ENCODE measurements at places on chromosomes 12 and 14. TPM values are rescaled to one million over a fixed set of nuclear protein-coding genes. Genes with fewer than 3 reads are reported as not detected.
A peak's percentile ranks its signal among the peaks of the same experiment; 100 is the strongest.

GRCh38 chr12:53561590-53561953 is 54.3 kb upstream of the NPFF start:
- no peak for DNase-seq

GRCh38 chr12:14810167-14810952 is 3.6 kb downstream of the SMCO3 start:
- no peak for DNase-seq

- no peak for DNase-seq
These were observed 32.0 kb downstream of the KICS2 start for GRCh38 chr12:64190140-64190539.

DNA sequence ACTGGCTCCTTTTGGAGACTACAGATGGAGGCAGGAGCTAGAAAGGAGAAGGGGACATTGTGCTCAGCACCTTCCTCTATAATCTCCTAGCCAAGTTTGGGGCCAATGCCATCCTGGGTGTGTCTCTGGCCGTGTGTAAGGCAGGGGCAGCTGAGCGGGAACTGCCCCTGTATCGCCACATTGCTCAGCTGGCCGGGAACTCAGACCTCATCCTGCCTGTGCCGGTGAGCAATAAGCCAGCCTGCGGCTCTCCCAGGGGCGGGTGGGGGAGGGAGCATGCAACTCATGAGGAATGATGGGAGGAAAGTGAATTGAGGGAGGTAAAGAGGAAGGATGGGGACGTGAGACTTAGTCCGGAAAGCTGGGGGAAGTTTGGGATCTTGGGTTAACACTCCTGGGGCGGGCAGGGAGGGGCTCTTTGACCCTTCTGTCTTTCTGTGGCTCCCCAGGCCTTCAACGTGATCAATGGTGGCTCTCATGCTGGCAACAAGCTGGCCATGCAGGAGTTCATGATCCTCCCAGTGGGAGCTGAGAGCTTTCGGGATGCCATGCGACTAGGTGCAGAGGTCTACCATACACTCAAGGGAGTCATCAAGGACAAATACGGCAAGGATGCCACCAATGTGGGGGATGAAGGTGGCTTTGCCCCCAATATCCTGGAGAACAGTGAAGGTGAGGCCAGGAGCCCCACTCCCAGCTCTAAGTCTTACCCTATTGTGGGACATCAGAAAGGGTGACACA is 3.3 kb downstream of the ENO2 start:
- no peak for DNase-seq

DNA sequence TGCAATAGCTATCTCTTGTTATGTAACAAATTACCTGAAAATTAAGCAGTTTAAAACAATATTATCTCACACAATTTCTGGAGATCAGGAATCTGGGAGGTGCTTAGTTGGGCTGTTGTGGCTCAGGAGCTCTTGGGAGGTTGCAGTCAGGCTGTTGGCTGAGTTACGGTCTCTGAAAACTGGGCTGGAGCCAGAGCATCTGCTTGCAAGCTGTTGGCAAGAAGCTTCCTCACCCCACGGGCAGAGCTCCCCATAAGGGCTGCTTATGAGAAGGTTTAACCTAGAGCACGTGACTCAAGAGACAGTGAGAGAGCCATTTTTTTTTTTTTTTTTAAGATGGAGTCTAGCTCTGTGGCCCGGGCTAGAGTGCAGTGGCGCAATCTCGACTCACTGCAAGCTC is 346.8 kb downstream of the ATP23 start:
- no peak for DNase-seq

DNA sequence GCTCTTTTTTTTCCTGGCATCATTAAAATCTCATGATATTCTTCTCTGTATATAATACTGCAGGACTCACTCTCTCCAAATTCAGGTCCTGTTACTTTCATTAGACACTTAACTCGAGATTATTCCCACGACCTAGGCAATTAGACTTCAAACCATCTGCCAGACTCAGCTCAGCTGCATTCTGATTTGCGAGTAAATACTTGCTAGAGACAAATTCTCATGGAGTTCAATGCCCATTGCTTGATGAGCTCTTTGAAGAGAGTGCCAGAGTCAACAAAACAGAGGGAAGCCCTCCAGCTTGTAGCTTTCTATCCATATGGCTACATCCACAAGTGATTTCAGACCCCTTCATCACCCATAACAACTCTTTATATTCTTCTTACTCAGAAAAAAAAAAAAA is 88.3 kb downstream of the GTF2A1 start:
- no peak for DNase-seq

DNA sequence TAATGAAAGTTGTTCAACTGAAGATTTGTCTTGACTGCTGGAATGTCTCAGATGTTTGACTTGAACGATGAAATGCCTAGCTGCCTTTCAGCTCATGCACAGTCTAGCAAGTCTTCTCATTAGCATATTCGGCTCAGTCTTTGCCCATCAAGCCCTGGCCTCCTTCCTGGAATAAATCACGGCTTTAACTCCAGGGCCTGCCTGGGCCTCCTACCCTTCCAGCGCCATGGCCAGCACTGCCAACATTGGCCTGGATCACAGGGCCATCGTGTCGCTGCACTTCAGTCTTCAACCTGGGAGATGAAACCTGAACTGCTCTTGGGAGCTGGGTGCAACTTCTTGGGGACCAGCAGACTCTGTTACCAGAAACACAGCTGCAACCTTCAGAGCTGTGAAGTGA is 126.7 kb upstream of the TMEM260 start:
- DNase-seq: no peak

DNA sequence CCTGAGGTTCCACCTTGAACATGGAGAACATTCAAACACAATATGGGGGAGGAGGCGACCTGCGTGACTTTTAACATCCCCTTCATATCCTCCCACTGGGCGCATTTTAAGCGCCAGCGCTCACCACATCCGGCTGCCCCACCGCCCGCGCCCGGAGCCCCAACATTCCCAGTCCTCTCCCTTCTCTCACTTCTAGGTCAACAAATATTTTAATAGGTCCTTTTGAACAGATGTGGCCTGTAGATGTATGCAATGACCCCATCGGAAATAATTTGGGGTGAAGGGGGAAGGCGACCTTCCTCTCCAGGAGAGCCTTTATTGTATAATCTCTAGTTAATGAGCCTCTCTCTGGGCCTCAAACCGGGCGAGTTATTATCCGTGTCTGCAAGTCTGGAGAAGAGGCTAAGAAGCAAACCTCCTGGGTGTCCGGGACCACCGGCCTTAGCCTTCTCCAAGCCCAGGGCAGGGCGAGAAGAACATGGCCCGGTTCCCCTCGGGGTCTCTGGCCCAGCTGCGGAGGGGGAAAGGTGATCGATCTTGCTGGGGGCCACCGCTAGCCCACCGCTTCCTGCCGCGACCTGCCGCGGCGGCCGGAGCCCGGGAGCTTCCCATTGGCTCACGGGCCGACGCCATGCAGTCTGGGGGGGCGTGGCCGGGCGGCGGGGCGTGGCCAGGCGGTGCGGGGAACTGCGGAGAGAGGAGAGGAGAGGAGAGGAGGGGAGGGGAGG is 83.2 kb upstream of the HMGA2 start:
- DNase-seq: no peak

GRCh38 chr12:46946137-46946536 is 120.3 kb upstream of the SLC38A4 start:
- no peak for DNase-seq

GRCh38 chr12:62787611-62788010 is 147.3 kb downstream of the PPM1H start:
- DNase-seq: no peak

DNA sequence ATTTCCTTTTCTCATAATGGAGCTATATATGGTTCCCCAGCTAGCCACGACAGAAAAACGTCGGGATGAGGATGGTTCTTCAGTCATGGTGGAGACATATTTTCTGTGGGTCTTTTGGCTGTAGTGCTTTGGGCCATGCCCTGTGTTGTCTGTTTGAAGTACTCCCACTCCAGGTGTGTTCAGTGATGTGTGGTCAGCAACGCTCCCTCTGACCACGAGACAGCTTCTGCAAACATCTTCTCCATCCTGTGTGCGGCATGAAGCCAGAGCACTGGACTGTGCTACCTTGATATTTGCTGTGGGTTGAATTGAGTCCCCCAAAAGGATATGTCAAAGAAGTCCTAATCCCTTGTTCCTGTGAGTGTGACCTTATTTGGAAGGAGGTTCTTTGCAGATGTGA is 931.2 kb downstream of the NRXN3 start:
- DNase-seq: no peak

- peak; percentile 4 for DNase-seq
These were observed 185.3 kb downstream of the KIF26A start for GRCh38 chr14:104323551-104324175.

GRCh38 chr12:120835657-120836056 is 68.5 kb downstream of the SPPL3 start:
- no peak for DNase-seq

GRCh38 chr14:100105357-100106169 is 40.3 kb downstream of the EVL start:
- no peak for DNase-seq

GRCh38 chr12:119204671-119205285 is 26.0 kb downstream of the HSPB8 start:
- no peak for DNase-seq

DNA sequence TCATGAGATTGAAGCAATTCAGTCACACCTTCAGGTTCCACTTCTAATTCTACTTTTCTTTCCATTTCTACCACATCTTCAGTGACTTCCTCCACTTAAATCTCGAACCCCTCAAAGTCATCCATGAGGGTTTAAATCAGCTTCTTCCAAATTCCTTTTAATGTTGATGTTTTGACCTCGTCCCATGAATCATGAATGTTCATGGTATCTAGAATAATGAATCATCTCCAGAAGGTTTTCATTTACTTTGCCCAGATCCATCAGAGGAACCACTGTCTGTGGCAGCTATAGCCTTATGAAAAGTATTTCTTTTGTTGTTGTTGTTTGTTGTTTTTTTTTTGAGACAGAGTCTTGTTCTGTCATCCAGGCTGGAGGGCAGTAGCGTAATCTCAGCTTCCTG is 7.6 kb downstream of the RXYLT1 start:
- DNase-seq: no peak

- DNase-seq: no peak
These were observed 2.0 kb upstream of the STON2 start for GRCh38 chr14:81402123-81402495.

DNA sequence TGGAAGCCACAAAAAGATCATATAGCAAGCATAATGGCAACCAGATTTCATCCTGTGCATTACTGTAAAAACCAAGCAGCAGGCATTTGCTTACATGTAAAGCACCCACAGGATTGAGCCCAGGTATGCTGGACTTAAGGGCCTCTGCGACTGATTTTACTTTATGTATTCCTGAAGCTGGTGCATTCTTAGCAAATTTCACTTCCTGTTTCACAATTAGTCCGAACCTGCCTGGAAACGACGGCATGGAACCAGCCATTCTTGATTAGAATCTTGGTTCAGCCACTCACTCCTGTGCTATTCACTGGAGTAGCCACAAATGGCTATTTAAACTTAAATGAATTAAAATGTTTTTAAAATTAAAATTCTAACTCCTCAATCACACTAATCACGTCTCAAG is 239.2 kb downstream of the NUAK1 start:
- DNase-seq: no peak

DNA sequence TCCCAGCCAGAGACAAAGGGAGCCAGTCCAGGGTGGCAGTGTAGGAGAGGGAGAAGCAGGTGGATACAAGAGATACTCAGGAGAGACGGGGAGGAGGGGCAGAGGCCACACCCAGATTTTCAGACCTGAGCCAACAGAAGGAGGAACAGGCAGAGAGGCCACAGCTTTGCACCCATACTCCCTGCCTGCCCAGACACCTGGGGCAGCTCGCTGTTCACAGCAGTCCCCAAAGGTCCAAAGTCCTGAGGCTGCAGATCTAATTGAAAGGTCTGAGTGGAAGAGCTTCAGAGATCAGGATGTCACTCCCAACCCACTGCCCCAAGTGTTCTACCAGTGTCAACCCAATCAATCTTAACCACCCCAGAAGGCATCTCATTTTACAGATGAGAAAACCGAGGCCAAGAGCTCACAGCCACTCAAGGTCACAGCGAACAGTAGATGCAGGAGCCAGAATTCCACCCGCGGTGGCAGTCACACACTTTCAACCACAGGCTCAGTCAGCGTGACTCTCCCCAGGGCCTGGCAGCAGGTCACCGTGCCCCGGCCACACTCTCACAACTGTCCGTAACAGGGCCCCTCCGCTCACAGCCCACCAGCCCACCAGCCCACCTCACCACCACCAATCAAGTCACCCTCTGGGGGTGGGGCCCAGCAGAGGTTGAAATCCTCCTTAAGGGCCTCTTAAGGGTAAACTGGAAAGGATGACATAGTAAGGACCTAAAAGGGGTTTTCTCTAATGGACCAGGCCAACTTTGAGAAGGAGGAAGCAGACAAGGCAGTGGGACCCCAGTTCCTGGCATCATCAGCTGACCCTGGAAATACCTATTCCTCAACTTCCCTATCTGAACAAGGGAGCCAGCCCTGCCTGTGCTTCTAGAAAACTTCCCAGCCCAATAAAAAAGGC is 33.3 kb downstream of the ACTN1 start:
- no peak for DNase-seq

DNA sequence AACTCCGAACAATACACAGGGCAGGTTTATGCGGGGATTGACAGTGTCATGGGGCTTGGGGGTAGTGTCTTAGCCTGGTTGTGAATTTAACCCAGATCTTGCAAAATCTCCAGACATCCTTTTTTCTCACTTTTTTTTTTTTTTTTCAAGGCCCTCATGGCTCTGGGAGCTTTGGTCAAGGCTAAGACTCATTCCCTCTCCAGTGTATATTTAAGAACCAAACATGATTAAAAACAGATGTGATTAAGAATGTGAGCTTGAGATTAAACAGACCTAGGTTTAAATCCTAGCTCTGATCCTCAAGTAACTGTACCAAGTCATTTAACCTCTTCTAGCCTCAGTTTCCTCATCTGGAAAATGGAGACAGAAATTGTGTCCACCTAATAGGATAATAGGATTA is 151.7 kb upstream of the FUT8 start:
- no peak for DNase-seq

DNA sequence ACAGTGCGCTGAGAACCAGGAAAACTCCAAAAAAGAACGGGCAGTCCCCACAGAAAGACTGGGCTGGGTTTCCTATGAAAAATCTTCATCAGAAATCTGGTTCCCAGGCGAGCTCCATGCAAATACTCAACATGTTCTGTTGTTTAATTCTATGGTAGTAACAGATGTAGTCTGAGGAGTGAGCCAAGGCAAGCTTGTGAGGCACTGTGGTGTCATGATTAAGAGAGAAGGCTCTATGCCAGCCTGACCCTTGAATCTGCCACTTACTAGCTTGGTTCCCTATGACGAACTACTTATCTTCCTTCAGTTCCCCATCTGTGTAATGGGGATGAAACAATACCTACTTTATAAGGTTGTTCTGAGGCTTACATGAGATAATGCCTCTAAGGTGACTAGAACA is 10.7 kb downstream of the POMT2 start:
- no peak for DNase-seq

Gene TAS2R20
- total RNA-seq: 0.84 TPM

Gene SVOP
- total RNA-seq: not detected

Gene PTPN21
- 37.7 TPM for total RNA-seq

Gene KRT85
- not detected for total RNA-seq

Gene DAO
- total RNA-seq: not detected

Gene GPR68
- total RNA-seq: 8.4 TPM

Gene ARMH4
- total RNA-seq: 2.3 TPM

Gene HCAR1
- total RNA-seq: 2.0 TPM

Gene MYH6
- not detected for total RNA-seq

Gene MAPK1IP1L
- total RNA-seq: 56.4 TPM

Gene ACAD10
- total RNA-seq: 30.5 TPM

Gene IRAK3
- 33.8 TPM for total RNA-seq

Gene RIMBP2
- total RNA-seq: 0.44 TPM

Gene KLRF1
- 1.8 TPM for total RNA-seq

Gene USP44
- 4.2 TPM for total RNA-seq

Gene IL26
- total RNA-seq: not detected

Gene KCNK13
- 1.1 TPM for total RNA-seq

Gene SLC6A13
- total RNA-seq: not detected

Gene FGF6
- total RNA-seq: not detected

Gene SMCO2
- not detected for total RNA-seq

Gene SLC25A21
- not detected for total RNA-seq

Gene SERPINA9
- 0.14 TPM for total RNA-seq

Data from upper lobe of left lung (tissue), 6 donors.